ENCODE measurements at places on chromosomes 6 and 20.

GRCh38 chr6:40693768-40694167 is 106.6 kb upstream of the LRFN2 start:
- no peak overlapping the region for H3K4me3 ChIP-seq
- H3K36me3 ChIP-seq, result no peaks in the 10 kb centered on the region
- DNase-seq, result no peak
- H3K4me1 ChIP-seq, result no peaks in the 10 kb centered on the region
- H3K27me3 ChIP-seq, result peaks cover 24% of the 10 kb centered on the region

DNA sequence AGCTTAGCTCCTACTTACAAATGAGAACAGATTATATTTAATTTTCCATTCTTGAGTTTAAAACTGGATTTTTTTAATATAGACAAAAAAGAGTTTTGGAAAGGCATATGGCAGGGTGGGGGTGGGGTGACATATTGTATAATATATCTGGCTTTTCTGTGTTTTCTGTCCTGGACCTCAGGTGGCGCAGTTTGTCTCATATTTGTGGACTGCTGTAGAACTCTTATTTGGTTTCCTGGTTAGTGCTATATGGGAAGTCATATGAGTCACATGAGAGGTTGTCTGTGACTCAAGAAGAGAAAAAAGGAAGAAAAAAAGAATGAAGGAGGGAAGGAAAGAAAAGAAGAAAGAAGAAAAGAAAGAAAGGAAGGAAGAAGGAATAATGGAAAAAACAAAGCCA is 131.8 kb downstream of the CLVS2 start:
- no peak for DNase-seq
- no peak overlapping the region for H3K27ac ChIP-seq
- no peak overlapping the region for H3K4me3 ChIP-seq
- no peaks in the 10 kb centered on the region for H3K27me3 ChIP-seq
- H3K36me3 ChIP-seq, result no peaks in the 10 kb centered on the region
- no peaks in the 10 kb centered on the region for H3K4me1 ChIP-seq

DNA sequence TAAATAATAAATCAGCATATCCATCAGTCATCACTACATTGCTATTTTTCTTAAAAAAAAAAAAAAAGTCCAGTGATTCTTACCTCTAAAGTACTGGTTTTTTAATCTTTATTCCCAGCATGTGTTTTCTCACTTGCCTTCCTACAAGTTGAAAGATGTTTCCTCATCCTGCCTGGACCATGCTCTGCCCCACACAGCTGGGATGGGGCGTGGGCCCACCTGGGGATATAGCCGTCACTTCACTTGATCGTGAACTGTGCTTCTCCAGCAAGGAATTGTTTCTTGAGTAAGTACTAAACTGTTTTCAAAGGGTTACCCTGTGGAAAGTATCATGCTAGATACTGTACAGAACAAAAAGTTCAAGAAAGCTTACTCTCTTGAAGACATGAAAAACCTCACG is 212.6 kb upstream of the HTR1E start:
- H3K4me1 ChIP-seq, result no peaks in the 10 kb centered on the region
- no peak for DNase-seq
- no peaks in the 10 kb centered on the region for H3K27me3 ChIP-seq

GRCh38 chr6:41257369-41258195 is 28.9 kb downstream of the TREM1 start:
- H3K27me3 ChIP-seq, result no peaks in the 10 kb centered on the region
- H3K4me3 ChIP-seq, result no peak overlapping the region
- H3K4me1 ChIP-seq, result peaks cover 6% of the 10 kb centered on the region
- DNase-seq, result no peak

DNA sequence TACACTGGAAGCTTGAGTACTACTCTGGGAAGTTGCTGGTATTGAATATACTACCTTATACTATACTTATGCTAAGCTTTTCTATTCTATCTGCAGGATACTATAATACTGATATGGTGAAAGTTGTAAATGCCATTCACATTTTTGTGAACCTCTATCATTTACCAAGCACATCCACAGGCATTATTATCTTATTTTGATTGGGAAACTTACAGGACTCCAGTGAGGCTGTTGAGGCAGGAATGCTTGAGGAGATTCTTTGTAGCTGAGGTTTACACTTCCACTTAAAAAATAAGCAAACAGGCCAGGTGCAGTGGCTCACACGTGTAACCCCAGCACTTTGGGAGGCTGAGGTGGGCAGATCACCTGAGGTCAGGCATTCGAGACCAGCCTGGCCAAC is 442.9 kb downstream of the QKI start:
- no peak overlapping the region for H3K4me3 ChIP-seq
- no peak for DNase-seq
- H3K36me3 ChIP-seq, result no peaks in the 10 kb centered on the region

DNA sequence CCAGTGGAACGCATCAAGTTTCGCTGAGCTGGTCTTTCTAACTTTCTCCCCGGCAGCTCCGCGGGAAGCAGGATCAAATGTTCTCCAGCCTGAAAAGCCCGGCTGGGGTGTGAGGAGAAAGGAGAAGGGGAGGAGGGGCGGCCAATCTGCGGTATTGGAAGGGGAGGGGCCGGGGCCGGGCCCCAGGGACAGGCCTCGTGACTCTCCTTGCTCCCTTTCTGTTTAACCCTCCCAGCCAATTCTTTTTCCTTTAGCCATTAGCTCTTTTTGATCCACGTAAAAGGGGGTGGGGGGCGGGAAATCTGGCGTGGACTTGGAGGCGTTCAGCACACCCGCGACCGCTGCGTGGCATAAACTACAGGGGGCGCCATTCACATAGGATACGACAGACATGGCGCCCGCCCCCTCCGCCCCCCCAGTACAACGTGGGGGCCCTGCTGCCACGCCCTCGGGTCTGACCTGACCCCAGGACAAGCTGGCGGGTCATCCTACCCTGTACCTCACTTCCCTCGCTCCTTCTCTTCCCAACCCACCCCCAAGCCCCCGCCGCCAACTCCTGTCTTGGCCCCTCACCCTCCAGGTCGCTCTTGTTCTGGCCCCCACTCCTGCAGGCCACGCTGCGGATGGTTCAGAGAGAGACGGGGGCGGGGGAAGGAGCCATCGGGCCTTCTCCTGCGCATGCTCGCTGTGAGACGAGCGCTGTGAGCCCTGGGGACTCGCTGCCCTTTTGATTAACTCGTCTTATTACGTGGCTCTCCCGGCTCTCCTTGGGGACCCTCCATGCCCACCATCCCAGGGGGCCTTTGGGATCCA is 7.8 kb upstream of the MDGA1 start:
- H3K4me1 ChIP-seq, result peaks cover 12% of the 10 kb centered on the region
- peak; percentile 52 for DNase-seq
- H3K27ac ChIP-seq, result peak overlapping the region; percentile 66
- H3K36me3 ChIP-seq, result no peaks in the 10 kb centered on the region
- peaks cover 6% of the 10 kb centered on the region for H3K27me3 ChIP-seq

DNA sequence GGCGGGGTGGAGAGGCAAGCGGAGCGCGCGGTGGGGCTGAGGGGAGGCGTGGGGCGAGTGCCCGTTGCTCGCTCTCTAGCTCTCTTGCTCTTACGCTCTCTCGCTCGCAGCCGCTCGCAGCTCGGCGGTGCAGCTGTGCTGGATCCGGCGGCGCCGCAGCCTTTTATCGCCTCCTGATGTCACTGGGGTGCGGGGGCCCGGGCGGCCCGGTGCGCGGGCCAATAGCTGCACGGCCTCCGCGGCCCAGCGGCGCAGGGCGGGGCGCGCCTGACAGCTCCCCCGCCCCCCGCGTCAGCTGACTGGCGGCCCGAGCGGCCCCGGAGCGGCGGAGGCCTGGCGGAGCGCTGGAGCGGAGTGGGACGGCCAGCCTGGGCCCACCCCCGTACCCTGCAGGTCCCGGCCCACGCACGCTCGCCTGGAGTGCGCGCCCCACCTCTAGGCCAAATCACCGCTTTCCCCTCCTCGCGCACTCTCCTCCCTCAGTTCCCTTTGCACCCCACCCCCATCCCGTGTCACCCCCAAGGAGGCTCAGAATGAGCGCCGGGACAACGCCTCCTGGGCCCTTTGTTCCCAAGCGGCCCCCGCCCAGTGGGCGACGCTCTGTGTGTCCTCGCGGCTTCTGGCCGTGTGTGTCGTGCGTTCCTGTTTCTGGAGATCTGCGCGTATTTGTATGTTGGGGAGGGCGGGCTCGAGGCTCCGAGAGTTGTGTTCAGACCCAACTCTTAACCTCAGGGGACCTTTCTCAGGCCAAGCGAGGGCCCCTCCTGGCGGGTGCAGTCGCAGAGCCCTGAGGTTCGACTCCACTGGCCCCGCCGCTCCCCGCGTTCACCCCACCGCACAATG is at the start of gene MAFB:
Gene MAFB, minus strand, starts transcription at position 137 of the 843 bp plus-strand sequence. CDS start 386 bp downstream, outside the sequence.
- H3K4me1 ChIP-seq, result peaks cover 8% of the 10 kb centered on the region
- H3K27me3 ChIP-seq, result peaks cover 74% of the 10 kb centered on the region
- DNase-seq, result no peak
- peaks cover 10% of the 10 kb centered on the region for H3K36me3 ChIP-seq

GRCh38 chr6:152300517-152300916 is 336.6 kb downstream of the SYNE1 start:
- peak overlapping the region; percentile 99 for H3K4me3 ChIP-seq
- H3K4me1 ChIP-seq, result peaks cover 35% of the 10 kb centered on the region
- H3K27ac ChIP-seq, result peak overlapping the region; percentile 96
- H3K36me3 ChIP-seq, result peaks cover 11% of the 10 kb centered on the region
- DNase-seq, result no peak

DNA sequence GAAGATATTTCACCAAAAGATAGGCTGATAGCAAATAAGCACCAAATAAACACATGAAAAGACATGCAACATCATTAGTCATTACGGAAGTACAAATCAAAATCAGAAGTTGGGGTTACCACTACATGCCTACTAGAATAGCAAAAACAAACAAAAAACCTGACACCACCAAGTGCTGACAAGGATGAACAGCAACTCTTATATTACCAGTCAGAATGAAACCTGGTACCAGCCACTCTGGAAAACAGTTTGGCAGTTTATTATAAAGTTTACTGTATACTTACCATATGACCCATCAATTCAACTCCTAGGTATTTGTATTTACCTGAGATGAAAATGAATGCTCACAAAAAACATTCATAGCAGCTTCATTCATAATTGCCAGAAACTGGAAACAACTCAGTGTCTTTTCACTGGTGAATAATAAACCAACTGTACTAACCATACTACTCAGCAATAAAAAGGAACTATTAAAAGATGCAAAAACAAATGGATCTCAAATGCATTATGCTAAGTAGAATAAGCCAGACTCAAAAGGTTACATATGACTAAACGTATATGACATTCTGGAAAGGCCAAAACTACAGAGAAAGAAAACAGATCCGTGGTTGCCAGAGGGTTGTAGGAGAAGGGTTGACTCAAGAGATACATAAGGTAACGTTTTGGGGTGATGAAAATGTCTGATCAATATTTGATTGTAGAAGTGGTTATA is 33.0 kb downstream of the NUP153 start:
- peak overlapping the region; percentile 39 for H3K27ac ChIP-seq
- DNase-seq, result no peak
- peaks cover 20% of the 10 kb centered on the region for H3K4me1 ChIP-seq
- no peak overlapping the region for H3K4me3 ChIP-seq
- H3K36me3 ChIP-seq, result peaks cover 3% of the 10 kb centered on the region
- no peaks in the 10 kb centered on the region for H3K27me3 ChIP-seq

DNA sequence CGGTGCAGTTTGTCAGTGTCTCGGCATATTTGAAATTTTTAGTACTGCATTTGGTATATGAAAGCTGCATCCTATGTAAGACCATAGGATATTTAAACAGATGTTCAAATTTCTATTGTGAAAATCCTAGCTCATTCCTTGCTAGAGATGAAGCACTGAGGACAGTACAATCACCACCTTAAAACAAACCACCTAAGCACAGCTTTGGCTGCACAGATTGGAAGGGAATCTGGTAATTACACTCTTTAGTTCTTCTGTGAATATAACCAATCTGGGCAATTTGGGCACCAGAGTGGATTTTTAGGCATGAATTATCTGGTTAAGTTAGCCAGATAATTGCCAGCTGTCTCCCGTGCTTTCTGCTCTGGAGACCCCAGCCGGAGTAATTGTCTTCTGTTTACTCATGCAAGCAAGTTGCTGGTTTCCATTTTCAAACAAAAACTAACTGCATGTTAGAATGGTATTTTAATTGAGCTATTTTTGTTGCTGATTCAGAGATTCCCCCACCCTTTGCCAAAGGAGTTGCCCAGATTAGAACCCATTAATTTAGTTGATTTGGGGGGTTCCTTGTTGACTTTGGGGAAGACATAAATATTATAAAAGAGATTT is 36.9 kb downstream of the E2F3 start:
- H3K4me1 ChIP-seq, result peaks cover 5% of the 10 kb centered on the region
- no peak for DNase-seq
- H3K27ac ChIP-seq, result no peak overlapping the region
- H3K27me3 ChIP-seq, result no peaks in the 10 kb centered on the region

DNA sequence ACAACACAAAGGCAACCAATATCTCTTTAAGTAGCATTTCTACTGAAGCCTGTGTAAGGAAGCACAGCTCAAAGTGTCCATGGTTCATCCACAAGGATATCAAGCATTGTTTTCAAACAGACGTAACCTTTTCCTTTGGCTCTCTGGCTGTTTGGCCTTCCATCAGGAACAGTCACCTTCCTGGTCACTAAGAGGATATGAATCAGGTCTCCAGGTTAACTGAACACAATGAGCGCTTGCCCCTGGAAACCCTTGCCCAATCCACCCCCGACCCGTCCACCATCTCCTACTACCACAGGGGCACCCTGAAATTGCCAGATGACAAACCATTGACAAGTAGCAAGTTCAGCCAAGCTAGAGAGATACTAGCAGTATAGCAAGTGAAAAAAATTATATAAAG is 114.4 kb upstream of the COL21A1 start:
- no peak overlapping the region for H3K4me3 ChIP-seq
- H3K4me1 ChIP-seq, result peaks cover 2% of the 10 kb centered on the region
- no peak overlapping the region for H3K27ac ChIP-seq

DNA sequence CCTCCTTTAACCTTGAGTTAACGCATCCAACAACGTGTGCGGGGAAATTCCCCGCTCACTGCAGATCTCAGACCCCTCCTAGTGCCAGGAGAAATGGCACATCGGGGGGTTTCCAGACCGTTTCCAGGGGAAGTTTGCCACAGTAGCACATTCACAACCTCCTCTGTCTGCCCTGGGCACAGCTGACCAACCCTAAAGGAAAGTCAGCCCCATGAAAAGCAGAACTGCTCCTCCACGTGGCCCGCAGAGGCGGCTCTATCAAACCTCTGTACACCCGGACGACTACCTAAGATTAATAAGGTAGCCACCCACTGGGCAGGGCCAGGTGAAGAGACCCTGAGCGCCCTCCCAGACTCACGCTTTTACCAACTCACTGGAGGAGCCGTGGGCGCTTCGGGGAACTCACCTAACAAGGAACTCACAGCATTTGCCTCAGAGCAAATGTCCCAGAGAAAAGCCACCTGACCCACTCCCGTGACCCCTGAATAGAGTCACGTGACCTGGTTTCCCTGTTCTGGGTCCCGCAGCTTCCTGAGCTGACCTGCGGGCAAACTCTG is 93.1 kb downstream of the PRND start:
- H3K36me3 ChIP-seq, result peaks cover 2% of the 10 kb centered on the region
- peaks cover 60% of the 10 kb centered on the region for H3K4me1 ChIP-seq
- H3K4me3 ChIP-seq, result peak overlapping the region; percentile 96
- no peaks in the 10 kb centered on the region for H3K27me3 ChIP-seq
- peak overlapping the region; percentile 100 for H3K27ac ChIP-seq

DNA sequence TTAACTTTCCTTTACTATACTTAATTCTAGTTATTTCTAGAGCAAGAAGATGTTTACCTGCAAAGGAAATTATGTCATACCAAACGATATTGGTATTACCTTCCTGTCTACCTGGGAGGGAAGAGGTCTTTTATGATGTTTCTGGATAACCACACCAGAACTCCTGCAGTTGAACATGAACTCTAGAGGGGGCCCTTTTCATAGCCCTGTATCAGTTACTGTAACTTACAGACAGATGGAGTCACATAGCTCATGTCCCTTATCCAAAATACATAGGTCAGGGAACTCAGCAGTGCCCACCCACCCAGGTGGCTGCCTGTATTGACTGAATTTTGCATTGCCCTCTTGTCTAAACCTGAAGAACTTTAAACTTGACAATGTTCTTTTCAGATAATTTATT is 35.1 kb upstream of the MYL9 start:
- no peaks in the 10 kb centered on the region for H3K27me3 ChIP-seq
- H3K4me1 ChIP-seq, result peaks cover 11% of the 10 kb centered on the region
- no peak overlapping the region for H3K4me3 ChIP-seq
- H3K36me3 ChIP-seq, result peaks cover 10% of the 10 kb centered on the region
- H3K27ac ChIP-seq, result no peak overlapping the region
